ENCODE measurements at places on chromosomes 1 and 21.

DNA sequence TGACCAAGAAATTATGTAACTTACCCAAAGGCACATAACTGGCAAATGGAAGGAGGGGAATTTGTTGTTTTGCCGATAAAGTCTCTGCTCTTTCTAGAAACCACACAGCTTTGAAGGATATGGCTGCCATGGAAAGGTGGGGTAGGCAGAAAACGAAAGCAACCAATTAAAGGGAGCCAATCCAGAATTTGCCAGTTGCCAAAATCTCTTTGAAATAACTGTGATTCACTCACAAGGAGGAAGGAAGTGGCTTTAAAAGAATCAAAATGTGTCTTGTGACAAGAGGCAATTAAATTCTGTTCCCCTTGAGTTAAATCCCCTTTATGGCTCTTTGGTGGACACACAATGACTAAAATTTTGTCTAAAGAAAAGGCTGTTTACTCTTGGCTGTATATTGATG lies 61.2 kb upstream of the CCDC190 start:
- DNase-seq = no peak

DNA sequence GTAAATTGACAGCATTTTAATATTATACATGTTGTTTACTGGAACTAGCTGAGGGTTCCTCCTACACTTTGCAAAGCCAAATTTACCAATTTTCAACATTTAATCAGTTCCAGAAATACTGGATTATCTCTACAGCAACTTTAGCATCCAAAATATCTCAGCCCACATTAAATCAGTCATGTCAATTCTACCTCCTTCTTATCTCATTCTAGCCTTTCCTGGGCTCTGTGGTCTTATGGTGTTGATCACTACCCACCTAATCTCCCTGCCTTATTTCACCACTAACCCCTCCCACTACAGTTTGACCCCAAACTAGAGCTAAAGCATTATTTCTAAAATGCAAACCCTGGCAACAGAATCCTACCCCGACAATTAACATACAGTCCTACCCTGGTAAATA lies 3.3 kb downstream of the OMA1 start:
- no peak for DNase-seq

DNA sequence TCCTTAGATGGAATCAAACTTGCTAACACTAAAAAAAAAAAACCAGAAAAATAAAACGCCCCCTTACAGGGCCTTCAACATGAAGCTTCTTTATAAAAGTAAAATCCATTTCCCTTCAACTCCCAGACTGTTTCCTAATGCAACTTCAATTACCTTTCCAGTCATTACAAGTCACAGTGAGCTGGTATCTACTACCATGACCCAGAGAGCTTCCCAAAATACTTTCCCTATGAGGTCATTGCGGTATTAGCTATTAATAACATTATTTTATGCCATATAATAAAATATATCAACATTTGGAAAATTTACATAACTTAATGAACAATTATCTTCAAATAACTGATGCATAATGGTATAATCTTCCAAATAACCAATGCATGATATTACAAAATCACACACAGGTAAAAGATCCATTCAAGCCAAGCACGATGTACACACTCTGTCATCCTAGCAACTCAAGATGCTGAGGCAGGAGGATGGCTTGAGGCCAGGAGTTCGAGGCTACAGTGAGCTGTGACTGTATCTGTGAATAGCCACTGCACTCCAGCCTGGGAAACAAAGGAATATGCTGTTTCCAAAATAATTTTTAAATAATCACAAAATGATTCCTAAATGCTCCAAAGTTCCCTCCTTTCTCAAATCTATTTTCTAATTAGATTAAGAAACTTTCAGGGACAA lies 24.1 kb downstream of the EIF4G3 start:
- no peak for DNase-seq

DNA sequence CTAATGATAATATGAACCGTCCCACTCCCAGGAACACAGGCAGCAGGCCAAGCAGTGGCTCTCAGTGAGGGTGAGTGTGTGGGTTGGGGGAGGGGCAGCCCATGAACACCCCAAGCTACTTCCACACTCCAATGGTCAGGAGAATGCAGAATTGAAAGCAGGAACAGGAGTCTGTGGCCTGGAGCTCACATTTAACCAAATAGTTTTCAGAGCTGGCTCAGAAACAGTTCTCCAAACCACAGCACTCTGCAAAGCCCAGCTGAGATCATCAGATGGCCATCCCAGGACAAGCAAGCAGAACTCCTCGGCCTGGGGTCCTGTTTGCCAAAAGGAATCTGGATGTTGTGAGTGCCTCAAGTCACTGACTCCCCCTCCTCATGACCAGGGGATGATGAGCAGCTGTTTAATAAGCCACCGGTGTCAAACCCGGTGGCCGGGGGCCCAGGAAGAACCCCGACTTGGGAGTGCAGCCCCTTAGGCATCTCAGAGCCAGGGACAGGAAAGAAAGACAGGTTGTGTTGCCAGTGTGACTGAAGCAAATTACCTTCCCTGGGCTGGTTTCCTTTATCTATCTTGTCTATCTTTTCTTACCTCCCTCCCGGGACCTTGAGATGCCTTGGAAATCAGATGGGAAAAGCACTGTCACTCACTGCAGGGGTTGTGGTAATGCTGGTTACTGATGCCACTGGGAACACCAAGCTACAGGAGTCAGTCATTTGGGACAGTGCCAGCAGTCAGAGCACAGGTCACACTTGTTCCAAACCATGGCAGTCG lies 20.4 kb downstream of the DEGS1 start:
- no peak for DNase-seq

- DNase-seq = no peak
Observed at GRCh38 chr21:43904331-43904781, 39.3 kb downstream of the AGPAT3 start.

- DNase-seq = no peak
Observed at GRCh38 chr1:157133426-157133825, 4.8 kb downstream of the ETV3 start.

Measured in mesenteric fat pad (tissue), 1 donor.